Effector memory CD8-positive, alpha-beta T cell (primary cell): ENCODE measurements at places on chromosomes 3 and 15.
A peak's percentile ranks its signal among the peaks of the same experiment; 100 is the strongest.

DNA sequence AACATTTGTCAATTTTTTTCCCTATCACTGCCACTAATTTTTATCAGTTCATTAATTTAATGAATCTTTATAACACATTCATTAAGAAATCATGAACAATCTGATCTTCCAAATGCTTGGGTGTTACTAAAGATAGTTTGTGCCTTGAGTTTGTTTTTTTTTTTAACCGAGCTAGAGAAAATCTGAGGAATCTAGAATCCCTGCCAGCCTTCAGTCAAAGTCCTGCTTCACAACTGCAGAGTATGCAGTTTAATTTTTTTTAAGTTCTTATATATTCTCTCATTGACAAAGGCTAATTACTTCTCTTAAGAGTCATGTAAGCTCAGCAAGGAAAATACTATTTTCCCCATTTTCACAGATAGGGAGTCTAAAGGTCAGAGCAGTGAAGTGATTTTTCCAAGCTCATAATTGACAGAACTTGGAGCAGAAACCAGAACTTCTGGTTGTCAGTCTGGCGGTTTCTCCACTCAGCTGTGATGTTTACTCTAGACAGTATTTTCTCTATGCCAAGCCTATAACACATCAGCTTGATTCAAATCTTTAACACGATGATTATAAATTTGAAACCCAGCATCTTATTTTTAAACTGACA, 55.7 kb downstream of the TNIK start:
- no peak for DNase-seq

DNA sequence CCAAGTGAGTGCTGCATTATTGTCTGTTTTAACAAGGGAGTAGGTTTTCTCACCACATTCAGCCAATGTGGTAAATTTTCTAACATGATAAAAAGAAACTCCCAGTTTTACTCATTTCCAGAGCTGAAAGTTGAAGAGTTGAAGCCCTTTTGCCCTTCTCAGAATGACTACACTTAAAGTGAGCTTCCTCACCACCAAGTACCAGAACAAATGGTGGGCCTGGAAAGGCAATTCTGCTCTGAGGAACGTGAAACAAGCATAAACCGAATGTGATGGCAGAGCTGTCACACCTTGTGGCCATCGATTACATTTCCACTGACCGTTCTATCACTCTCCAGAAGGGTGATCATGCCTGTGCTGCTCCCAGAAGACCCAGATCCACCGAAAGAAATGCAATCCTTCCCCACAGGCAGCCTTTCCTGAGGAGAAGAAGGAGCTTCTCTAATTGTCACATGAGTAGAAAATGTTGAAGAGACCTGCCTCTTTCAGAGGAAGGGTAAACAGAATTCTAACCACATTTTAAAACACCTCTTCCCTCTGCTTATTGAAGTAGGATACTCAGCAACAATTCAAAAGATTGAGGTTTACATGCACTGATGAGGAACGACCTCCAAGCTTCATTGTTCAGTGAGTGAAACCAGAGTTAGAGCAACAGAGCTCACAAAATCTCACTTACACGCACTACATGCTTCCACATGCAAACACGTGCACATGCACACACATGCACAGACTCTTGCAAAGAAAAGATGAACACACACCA, 21.4 kb upstream of the CCR9 start:
- no peak for DNase-seq

- no peak for DNase-seq
Measured at GRCh38 chr3:52036829-52037228, 19.5 kb downstream of the DUSP7 start.

- DNase-seq: no peak
Measured at GRCh38 chr3:132394320-132394719, 23.0 kb upstream of the DNAJC13 start.

DNA sequence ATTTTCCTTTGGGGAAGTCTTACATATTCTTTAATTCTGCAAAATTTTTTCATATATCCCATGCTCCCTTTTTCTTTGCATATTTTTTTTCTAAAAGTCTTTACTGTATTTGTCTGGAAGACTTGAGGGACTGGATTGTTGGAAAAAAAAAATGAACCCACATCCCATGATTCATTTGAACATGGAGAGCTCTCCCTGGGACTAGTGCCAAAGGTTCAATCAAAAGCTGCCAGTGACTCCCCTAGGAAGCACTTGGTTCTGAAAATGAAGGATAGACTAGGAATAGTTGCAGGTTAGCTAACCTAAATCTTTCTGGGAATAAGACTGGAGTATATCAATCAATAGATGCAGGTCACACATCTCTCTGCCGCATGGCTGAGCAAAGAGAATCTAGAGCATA, 16.4 kb upstream of the BNC1 start:
- no peak for DNase-seq

GRCh38 chr3:24494618-24495325, at the start of gene THRB:
Gene THRB (minus strand): TSS chr3:24494850.
- no peak for DNase-seq

DNA sequence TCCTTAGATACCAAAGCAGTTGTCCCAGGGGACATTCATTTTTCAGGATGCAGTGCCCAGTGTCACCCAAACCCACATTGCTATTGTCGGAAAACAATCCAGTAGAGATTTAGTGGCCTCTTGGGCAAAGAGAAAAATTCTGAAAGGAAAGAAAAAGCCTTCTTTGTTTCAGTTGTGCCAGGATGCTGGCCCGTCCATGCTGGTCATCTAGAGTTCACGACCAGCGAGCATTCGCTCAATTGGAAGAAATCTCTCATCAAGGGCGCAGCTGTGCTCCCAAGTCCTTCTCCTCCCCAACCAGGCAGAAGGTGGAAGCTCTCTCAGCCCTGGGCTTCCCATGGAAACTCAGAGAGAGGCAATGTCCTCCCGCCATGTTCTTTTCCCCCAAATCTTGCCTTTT, 123.7 kb downstream of the MTHFS start:
- DNase-seq: no peak

GRCh38 chr3:146581951-146582467, 23.1 kb downstream of the PLSCR5 start:
- DNase-seq: no peak

DNA sequence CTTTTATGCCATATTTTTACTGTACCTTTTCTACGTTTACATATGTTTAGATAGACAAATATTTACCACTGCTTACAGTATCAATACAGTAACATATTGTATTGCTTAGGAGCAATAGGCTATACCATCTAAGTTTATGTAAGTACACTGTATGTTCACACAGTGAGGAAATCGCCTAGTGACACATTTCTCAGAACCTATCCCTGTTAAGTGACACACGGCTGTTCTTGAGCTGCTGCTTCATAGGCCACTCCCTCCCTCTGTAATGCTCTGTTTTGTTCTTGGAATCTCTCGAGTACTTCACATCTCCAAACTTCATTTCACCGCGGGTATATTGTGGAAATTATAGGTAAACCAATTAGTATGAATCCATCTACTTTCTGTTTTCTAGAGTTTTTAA, 13.4 kb upstream of the SELENOT start:
- no peak for DNase-seq

DNA sequence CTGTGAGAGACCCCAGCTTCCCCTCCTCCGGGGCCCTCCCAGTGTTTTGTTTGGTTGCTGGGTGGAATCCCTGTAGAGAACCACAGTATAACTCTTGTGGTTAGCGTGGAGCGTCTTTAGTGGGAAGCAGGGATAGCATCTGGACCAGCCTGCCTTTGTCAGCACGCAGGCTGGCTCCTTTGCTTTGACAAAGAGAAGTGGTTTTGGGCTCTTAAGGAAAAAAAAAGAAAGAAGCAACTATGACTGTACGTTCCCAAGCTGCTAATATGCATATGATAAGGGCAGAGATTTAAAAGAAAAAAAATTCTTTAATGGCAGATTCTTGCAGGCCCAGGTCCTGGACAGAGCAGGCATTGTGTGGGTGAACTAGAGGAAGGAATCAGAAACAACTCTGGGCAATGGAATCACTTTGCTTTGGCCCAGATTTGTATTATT, 340.8 kb upstream of the CTDSPL start:
- DNase-seq: no peak

GRCh38 chr3:48709051-48709461, 8.0 kb downstream of the IP6K2 start:
- no peak for DNase-seq

DNA sequence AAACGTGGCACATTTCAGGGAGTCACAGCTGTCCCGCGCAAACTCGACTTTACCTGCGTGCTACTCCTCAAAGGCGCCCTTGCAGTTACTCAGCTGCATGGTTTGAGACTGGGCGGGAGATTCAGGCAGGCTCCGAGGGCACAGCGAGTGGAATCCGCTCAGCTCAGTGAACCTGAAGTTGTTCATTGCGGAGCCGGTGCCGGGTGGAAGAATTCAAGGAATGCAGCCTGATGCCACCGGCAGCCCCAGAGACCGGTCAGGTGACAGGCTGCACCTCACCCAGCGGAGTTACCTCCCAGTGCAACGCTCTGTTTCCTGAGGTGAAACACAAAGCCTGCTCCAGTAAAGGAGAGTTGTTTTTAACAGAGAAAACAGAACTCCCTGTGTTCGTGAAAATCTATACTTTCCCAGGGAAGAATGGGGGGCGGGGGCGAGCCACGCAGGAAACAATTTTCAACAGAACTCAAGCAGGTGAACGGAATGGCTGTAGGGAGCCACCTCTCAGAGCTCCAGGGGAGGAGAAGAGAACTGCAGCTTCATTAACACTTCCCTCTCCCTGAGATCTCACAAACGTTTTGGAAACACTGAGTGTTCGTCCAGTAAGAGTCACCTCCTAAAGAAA, 3.8 kb downstream of the VEPH1 start:
- DNase-seq: no peak

GRCh38 chr15:74400313-74400860, 32.9 kb upstream of the CYP11A1 start:
- DNase-seq: no peak

- no peak for DNase-seq
Measured at GRCh38 chr3:12886106-12886679, 44.8 kb upstream of the RPL32 start.

DNA sequence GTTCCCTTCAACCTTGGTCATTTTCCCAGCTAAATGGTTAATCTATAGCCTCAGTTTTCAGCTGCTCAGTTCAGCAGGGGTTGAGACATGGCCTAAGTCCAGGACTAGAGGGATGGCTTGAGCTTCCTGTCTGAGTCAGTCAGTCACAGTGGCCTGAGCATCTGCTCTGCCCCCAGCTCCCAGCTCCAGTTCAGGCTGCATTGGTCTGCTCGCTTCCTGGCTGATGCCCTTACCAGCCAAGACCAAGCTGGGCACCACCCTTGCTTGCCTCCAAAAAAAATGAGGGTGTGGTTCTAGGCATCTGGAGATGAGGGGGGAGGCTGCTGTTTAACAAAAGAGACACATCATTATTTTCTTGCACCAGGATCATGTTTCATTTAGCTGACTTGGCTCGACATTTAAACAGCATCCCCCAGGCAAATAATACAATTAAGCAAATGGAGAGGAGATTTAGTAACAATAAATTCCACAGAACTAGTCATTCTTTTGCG, 70.7 kb downstream of the WNT5A start:
- no peak for DNase-seq

DNA sequence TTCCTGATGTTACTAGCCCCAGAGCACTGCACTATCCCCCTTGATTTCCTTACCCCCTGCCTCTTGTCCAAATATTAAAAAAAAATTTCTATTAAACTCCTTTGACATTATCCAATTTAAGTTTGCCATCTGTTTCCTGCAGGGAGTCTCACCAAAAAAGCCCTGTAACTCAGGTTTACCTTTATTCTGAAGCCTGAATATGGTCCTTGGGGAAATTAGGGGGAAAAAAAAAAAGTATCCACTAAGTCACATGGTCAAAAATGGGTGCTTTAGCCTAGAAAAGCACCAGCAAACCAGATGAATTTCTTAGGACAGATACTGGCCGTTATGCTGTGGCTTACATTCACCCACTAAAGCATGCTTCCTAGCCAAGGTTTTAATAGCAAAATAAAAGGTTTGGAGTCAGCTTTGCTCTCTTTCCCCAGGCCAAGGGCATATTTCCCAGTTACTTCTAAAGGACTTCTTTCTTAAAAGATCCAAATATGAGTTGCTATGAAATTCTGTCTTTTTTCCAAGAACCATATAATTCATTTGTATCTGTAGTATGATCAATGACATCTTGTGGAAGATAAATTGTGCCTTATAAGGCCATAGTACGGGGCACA, 394.9 kb downstream of the LSAMP start:
- DNase-seq: no peak

GRCh38 chr15:29268706-29269484, 727 bp downstream of the NSMCE3 start:
- peak; percentile 2 for DNase-seq

GRCh38 chr3:146387566-146387965, 81.8 kb downstream of the PLSCR2 start:
- DNase-seq: no peak

- DNase-seq: no peak
Measured at GRCh38 chr3:5974630-5975322, 787.3 kb downstream of the EDEM1 start.

DNA sequence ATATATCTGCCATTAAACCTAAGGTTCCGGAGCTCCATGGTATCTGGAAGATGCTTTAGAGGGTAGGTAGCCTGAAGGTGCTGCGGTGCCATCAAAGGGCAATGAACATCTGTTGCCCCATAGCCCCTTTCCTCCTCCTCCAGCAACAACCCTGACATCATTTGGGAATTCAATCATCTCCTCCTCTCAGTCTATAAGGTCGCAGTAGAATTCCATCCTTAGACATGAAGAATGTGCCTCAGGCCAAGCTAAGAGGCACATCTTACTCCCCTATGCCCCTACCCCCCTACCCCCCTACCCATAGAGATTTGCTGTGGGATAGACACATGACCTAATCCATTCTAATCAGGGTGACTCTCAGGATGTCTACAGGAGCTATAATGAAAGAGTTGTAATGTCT, 1099.7 kb upstream of the CFAP20DC start:
- no peak for DNase-seq

- peak; percentile 58 for DNase-seq
Measured at GRCh38 chr3:183447206-183448001, 19.0 kb upstream of the MCF2L2 start.

GRCh38 chr15:47399100-47399499, 318.2 kb upstream of the SEMA6D start:
- DNase-seq: no peak

- peak; percentile 71 for DNase-seq
Measured at GRCh38 chr3:46368569-46368968, 2.2 kb upstream of the CCR5 start.

- no peak for DNase-seq
Measured at GRCh38 chr3:119497820-119498185, 544 bp upstream of the TIMMDC1 start.
